AG04449 (cell line): ENCODE measurements at places on chromosomes 3 and 15.
A peak's percentile ranks its signal among the peaks of the same experiment; 100 is the strongest.

DNA sequence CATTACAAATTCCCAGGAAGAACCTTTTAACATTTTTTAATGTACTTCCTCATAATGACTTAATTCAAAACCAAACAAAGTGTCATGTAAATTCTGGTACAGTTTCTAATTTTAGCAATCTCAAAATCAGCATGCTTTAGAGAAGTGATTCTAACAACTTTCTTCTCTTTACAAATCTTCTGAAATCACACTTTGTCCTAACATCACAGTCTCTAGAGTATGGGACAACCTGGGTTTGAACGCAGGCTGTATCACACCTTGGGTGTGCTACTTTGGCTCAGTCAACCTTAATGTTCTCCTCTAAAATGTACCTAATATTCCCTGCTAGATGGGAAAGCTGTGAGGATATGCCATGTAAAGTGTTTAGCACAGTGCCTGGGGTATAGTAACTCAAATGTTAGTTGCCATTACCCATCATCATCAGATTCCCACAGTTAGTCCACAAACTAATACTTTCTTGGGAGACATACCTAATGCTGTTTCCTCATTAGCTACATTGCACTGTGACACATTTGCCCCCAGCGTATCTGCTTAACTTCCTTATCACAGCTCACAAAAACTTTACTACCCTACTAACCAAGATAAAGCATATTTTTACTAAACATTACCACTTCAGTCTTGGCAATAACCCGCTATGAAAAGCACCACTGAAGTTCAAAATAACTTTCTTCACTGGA is 3.1 kb downstream of the TSPAN3 start:
- DNase-seq = no peak

DNA sequence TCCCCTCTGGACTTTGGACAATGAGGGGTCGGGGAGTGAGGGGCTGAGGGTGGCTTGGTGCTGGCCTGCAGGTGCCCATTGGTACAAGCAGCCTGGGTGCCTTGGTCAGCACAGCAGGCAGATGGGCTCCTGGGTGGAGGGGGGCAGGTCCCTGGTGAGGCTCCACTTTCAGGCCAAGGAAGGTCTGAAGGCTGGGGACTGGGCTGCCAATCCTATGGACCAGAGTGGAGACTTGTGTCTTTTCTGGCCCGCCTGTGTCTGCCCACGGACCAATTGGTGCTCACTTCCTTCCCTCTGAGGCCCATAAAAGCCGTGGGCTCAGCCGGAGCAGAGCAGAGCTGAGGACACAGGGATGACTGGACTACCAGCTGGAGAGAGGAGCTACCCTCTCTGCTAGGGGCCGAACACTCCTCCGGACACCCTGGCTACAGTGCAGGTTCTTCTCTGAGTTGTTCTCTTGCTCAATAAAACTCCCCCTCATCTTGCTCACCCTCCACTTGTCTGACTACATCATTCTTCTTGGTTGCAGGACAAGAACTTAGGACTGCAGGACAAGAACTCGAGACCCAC is 31.9 kb upstream of the IREB2 start:
- DNase-seq = no peak

DNA sequence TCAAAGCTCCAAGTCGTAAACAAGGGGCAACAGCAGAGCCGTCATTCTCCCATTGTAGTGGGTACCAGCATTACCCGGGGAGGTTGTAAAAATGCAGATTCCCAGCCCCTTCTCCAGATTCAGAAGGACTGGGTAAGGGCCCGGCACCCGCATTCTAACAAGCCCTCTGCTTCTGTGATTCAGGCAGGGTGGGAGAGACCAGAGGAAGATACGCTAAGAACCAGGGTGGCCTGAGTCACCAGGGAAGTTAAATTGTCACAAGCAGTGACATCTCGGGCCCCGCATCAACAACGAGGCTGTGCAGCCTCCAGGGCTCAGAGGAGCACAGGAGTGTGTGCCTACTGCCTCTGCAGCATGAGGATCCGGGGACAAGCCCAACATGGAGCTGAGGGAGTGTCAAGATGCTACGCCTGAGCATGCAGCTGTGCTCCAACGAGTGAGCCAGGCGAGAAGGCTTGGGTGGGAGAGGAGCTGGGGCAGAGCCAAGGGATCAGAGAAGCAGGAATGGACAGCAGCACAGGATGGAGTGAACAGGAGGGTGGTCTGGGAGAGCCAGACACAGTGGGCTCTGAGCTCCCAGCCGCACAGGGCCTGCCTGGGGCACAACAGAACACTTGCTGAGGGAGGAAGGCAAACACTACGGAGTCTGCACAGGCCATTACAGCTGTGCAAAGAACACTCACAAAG is 68.5 kb downstream of the CPN2 start:
- no peak for DNase-seq

DNA sequence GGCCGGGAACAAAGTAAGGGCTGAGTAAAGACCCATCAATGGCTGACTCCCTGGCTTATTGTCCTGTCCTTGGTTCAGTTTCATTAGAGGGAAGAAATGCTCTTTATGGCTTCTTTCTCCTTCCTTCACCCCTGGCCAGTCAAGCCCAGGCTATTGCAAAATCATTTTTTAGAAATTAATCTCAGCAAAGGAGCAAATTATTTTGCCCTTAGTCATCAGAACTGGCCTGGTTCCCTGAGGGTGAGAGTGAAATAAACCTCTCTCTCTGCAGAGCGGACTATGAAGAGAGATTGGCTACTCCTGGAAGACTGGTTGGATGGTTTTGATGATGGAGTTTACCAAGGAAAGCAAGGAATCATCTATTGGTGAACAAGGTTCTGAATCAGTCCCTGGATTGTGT is 52.7 kb upstream of the OXTR start:
- DNase-seq = no peak

DNA sequence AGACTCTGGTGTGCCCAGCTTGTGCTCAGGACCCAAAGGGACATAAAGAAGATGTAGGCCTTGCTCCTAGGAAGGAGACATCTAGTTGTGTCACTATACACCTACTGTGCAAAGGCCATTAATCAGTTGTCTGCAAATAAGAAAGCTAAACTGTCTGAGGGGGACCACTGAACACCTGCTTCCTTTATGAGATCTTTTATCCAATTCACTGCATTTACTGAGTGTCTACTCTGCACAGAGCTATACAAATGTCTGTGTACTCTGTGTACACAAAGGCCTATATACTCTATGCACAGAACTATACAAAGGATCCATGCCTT is 124.8 kb downstream of the CTNNB1 start:
- no peak for DNase-seq

DNA sequence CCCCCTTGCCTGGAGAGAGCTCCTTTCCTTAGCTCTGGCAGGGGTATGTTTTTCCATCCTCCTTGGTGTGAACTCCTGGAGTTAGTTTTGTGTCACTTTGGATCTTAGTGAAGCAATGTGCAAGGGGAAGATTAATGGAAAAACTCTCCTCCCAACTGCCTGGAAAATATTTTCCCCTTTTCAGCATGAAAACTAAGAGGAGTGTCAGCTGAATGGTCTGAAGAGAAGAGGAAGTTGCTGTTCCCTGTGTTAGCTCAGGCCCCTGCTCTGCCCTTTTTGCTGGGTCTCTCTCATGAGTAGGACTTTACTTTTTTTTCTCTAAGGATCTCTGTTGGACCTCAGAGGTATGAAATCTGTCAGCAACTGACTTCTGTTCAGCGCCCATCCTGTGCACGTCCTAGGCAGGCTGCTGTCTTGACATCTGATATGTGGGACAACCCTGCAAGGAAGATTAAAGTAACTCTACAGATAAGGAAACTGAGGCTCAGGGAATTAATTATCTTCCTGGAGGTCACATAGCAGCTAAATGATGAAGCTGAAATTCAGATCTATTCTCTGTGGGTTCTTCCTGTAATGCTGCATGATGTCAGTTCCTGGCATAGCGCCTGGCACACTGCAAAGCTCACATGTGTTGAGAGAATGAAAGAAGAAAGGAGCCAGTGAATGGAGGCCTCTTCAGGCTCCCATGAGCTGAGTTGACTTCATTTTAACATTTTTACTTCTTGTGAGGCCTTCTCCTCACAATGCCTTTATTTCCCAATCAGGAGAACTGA is 109.7 kb upstream of the GALNT15 start:
- peak; percentile 86 for DNase-seq

DNA sequence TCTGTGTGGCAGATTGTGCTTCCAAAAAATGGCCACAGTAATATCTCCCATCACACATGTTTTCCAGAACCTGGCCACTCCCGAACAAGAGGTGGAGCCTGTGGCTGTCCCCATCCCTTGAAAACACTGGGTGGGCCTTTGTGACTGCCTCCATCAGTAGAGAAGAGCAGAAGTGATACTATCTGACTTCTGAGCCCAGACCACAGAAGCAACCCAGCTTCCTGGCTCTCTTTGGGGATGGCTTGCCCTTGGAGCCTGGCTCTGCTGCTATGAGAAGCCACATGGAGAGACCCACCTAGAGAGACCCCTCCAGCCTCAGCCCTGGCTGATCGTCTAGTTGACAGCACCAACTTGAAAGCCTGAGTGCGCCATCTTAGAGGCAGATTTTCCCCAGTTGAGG is 39.8 kb upstream of the CMTM8 start:
- no peak for DNase-seq

DNA sequence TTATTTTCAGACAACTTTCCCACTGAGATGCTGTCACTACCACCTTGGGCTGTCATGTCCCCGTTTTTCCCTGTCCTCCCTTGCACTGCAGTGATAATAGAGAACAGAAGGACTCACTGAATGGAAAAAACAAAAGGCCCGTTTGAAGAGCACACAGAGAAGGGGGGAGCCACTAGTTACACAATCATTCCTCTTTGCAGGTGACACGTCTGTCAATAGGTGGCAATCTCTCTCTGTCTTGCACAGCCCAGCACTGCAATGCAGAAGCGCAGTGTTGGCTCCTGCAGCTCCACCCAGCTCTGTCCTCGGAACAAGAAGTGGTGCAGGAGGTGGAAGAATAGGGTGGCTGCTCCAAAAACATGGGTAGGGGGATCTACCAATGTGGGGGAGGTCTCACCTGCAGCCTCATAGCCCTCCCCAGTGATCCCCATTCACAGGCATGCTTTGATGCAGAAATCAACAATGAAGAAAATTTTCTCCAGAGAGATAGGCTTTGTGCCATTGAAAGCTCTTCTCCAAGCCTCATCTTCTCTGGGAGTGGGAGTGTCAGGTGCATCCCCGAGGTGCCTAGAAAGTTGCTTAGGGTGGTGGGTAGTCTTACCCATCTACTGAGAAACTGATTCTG is 31.8 kb downstream of the FSTL1 start:
- DNase-seq = no peak

- no peak for DNase-seq
Measured at GRCh38 chr15:79595995-79596622, 164.0 kb downstream of the MINAR1 start.

DNA sequence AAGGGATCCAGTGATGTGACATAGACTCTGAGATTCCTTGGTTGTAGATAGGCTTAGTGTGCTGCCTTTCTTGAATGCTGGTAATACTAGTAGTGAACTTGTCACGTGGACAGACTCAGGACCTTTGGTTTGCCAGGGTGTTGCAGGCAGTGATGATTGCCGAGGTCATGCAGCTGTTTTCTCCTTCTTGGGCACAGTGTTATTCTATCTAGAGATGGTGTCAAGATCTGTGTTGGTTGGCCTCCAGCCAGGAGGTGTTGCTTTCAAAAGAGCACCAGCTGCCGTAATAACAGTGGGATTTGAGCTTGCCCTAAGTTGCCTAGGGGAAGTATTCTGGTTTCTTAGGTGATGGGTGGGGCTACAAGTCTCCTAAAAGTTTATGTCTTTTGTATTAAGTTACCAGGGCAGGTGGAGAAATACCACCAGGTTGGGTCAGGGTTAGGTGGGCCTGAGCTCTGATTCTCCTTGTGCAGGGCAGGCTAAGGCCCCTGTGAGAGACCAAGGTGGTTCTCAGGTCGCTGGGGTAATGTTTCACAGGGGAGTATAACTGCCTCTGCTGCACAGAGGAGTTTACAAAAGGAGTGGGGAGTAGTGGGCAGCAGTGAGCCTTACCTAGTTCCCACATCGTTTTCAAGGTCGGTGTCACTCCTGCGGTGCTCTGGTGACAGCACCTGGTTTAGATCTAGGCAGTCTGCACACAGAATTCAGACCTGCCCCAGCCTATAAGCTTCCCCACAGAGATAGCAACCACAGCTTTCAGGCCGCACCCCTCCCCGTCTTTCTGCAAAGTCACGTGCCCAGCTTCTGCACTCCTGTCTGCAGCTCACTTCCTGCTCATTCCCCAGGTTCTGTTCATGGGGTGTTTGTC is 350.3 kb downstream of the DOCK3 start:
- DNase-seq = no peak

DNA sequence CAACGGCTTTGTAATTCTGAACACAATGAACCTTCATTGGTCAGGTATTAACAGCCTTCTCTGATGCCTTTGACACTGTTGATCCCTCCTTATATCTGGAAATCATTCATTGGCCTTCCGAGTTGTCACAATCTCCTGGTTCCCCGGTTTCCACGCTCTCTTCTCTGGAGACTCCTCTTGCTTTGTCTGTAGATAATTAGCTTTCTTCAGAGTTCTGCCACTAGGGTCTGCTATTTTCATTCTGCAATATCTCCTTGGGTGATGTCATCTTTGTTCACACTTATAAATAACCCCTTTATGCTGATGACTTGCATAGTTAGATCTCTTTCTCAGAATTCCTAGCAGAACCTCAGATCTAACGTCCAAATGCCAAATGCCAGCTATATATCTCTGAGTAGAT is 583.8 kb upstream of the ZNF717 start:
- DNase-seq = peak; percentile 10

DNA sequence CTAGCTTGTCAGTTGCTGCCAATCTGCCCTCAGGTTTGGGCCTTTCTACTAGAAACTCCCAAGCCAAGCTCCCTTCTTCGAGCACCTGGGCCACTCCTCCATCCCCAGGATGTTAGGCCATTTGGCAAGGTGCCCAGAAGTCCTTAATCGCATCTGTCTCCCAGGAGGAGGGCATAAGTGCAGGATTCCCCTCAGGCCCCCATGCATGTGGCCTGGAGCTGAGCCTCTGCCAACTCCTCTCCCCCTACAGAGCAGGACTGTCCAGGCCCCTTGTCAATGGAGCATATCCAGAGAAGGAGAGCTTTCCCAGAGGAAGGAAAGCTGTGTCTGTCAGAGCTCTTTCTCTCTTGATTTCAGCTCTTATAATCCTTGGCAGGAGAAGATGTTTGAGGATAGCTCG is 182.6 kb upstream of the ROPN1 start:
- no peak for DNase-seq

DNA sequence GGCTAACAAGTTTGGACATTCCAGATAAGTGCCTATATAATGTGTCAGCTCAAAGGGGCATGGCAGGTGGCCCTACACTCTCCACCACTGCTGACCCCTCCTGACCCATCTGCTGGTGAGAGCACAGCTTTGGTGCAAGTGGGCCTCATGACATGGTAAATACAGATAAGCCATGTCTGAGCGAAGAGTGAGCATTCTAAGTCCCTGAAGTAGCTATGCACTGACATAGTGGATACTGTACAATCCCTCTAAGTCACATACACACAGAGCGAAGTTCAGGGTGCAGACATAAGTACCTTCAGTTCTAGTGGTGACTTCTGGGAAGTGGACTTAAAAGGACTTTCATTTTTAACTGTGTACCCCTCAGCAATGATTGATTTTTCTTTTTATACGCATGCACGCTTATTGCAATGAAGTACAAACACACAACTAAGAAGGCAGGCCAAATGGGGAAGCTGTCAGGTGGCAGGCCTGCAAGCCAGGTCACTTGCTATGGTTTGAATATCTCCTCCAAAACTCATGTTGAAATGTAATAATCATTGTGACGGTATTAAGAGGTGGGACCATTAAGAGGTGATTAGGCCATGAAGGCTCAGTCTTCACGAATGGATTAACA is 41.5 kb downstream of the TBC1D2B start:
- DNase-seq = no peak

GRCh38 chr15:89912145-89912673 is 543 bp downstream of the ARPIN start:
- no peak for DNase-seq
